ENCODE measurements at places on chromosomes 11 and 22.

GRCh38 chr11:7909585-7910285 lies 21.3 kb downstream of the OR10A6 start:
- no peak for DNase-seq

DNA sequence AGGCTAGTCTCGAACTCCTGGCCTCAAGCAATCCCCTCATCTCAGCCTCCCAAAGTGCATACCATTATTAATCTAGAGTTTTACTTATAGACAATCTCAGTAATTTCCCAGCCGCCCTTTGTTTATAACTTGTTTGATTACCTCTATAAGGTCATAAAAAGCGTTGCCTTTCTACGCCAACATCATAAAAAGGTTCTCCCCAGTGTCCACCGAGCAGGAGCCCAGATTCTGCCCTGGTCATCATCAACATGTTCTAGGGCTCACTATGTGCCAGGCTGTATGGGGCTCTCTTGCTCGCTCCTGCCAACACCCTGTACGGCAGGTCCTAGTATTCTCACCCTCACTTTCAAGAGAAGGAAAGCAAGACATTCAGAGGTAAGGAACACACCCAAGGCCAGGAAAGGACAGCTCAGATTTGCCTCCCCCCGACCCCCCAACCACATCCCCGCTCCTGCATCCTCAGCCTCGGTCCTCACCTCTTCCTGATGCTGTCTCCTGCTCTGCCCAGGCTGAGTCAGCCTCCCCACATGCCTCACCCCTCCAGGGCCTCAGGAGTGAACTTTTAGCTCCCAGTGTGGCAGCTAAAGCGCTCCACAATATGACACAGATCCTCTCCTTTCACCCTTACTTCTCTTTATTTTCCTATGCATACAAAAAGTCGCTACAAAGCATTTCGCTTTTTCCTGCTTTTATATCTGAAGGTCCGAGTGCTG lies 14.3 kb downstream of the ARFGAP3 start:
- no peak for DNase-seq

- DNase-seq: no peak
Measured at GRCh38 chr22:49738006-49738405, 89.7 kb downstream of the BRD1 start.

DNA sequence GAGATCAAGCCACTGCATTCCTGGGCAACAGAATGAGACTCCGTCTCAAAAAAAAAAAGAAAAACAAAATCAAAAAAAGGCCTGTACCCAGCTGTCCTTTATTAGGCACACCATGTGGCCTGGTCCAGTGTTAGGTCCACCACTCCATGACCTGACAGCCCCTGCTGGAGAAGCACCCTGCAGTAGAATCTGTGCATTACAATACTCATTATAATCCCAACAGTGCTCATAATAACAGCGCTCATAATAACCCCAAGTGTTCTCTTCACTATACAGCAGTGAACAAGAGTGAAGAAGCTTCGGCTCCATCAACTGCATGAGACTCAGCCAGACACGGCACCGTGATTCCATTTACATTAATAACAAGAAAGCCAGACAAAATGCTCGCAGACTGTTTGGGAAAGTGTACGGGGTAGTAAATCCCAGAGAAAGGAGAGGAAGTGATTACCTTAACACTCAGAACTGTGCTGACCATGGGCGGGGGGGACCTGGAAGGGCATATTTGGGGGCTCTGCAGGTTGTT lies 8.9 kb upstream of the EHD1 start:
- DNase-seq: no peak

- DNase-seq: no peak
Measured at GRCh38 chr11:3001496-3001895, 9.4 kb upstream of the NAP1L4 start.

- DNase-seq: no peak
Measured at GRCh38 chr11:61732705-61733104, 19.7 kb upstream of the MYRF start.

DNA sequence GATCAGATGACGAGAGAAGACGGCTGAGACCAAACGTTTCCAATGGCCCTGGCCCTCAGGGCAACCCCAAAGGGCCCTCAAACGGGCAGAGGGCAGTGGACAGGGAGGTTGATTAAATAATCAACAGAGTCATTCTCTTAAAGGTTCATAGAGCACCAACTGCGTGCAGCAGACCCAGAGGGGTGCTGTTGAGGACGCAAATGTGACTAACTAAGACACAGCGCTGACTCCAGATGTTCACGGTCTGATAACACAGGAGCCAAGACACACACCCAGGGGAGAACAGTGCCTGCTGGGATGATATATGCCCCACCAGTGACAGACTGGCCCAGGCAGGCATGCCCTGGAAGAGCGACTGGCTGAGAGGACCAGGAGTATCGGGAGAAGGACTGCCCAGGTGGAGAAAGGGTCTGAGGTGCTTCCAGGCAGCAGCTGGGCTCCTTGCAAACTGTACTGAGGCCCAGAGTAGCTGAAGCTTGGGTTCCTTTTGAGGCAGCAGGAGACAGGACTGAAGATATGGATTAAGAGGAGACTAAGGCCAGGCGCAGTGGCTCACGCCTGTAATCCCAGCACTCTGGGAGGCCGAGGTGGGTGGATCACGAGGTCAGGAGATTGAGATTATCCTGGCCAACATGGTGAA lies 7.7 kb downstream of the VWCE start:
- no peak for DNase-seq

- DNase-seq: no peak
Measured at GRCh38 chr11:78210000-78210608, 21.4 kb downstream of the USP35 start.

DNA sequence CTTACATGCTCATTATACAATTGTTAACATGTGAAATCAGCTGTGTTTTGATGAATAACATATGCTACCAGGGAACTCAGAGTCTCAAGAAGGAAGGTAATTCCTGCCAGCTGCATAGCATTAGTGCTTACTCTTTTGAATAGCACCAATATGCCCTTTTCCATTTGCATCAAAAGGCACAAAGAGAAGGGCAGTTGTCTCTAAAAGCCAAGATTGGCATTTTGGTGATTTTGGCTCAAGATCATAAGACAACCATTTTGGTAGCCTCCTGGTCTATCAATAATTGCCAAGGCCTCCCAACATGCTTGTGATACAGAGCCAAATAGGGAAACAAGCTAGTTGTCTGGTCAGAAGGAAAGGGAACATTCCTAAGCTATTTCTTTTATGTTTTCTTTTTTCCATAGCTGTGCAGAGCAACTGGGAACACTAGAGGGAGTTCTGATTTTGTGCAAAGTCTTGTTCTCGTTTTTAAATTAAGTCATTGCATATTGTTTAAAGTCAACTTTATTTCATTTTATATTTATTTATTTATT lies 416.7 kb upstream of the CHORDC1 start:
- no peak for DNase-seq

DNA sequence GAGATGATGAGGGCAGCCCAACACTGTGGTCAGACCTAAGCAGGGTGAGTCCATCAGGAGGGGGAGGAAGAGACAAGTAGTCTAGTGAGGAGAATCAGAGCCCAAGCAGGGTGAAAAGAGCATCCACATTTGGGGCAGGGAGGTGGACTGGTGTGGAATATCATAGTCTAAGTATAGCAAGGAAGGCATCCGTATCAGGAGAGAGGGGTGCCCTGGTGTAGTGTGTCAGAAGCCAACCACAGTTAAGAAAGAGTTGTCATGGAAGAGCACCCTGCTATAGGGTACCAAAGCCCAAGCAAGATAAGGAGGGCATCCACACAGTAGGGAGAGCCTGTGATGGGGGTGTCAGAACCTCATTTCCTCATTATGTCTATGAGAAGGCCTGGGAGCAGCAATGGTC lies 45.3 kb downstream of the PAK1 start:
- DNase-seq: no peak

GRCh38 chr22:22341736-22342135 lies 97.2 kb downstream of the VPREB1 start:
- no peak for DNase-seq

GRCh38 chr11:60887556-60887955 lies 18.8 kb downstream of the PRPF19 start:
- DNase-seq: peak; percentile 37

DNA sequence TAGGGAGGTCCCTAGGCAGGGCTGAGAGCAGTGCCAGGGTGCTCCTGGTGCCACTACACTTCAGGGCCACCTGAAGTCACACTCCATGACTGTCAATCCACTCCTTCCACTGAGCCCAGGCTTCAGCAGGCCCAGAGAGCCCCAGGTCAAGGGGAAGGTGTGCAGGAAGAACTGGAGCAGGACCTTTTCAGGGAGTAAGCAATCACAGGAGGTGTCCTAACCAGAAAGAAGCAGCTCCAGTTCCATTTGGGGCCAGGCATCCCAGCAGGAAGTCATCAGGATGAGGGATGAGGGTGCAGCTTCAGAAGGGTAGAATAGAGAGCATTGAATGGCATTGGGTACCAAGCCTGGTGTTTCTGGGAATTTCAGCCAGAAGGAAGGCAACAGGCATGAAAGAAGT lies 556.5 kb downstream of the INSC start:
- no peak for DNase-seq

- no peak for DNase-seq
Measured at GRCh38 chr11:61413496-61413895, 16.3 kb downstream of the CPSF7 start.

DNA sequence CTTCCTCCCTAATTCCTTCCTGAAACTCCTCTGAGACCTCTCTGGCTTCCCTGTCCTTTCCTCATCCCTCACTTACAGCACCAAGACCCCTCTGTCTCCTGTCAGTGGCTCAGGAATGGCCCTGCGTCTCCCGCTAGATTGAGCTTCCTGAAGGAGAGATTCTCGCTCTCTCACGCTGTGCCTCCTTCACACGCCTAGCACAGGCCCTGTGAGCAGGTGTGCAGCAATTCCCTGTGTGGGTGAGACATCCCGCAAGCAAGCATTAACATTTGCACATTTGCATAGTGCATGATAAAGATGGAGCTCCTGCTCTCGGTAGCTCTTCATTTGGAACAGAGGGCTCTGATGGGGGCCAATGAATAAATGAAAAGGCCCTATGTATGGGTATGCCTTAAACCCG lies 159.8 kb downstream of the ADAMTS15 start:
- DNase-seq: no peak

DNA sequence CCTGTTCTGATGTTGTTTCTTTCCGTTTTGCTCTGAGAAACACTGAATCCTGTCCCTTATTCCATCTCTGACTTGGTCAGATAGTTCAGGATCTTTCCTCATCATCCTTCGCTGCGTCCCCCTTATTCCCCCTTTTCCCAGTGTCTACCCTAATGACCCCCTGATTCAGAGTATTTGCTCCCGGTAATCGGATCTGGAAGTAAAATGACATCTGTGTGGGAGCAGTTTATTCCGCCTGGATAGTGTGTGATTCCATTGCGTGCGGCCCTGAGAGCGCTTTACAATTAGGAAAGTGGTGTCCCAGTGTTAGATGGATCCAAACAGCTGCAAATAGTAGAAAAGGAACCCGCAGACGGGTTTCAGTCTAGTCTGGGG lies 606 bp downstream of the DRG1 start:
- no peak for DNase-seq

DNA sequence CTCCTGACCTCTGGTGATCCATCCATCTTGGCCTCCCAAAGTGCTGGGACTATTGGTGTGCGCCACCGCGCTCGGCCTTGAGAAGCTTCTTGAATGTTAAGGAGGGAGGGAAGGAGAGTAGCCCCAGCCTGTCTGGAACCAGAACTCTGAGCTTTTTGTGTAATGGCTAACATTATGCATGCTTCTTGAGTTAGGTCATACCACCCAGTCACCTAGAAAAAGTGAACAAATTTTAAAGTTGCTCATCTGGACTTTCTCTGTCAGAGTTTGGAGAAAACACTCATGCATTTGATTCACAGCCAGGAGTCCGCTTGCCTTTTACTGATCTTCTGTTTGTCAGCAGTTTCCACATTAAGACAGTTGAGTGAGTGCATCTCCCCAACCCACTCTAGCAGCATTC lies 82.1 kb downstream of the PPP6R3 start:
- DNase-seq: no peak

DNA sequence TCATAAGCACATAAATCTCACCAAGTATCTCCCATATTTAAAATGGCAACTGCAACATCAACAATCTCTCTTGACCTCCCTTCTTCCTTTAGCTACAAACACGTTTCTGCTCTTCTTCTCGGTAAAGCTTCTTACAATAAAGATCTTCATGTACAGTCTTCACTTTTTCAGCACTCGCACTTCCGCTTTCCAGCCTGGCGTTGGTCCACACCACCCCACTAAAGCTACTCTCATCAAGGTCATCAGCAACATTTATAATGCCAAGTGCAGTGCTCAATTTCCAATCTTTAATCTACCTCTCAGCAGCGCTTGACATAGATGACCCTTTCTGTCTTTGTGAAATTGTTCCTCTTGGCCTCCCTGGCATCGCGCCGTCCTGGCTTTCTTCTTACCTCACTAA lies 33.6 kb downstream of the NTM start:
- no peak for DNase-seq

DNA sequence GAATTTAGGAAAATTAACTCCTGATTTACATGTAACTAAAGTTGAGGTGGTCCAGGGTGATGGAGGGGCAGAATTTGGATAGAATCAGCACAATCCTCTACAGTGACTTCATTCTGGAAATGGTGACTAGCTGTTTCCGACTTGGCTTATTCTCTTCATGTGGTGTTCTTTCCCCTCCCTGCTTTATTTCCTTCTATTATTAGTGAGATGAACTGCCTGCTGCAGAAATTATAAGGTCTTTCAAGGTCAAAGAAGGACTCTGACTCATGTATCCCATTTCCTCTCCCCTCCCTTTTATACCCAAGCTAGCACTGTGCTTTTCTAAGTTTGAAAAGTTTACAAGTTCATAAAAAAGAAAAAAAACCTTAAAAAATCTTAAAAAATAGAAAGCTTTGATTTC lies 12.2 kb upstream of the MRPL17 start:
- DNase-seq: no peak
